Stimulated activated CD4-positive, alpha-beta T cell treated with anti-CD3 and anti-CD28 coated beads, Interleukin-1b, Interleukin-23, amount 100 ng/mL, for 48 hours (primary cell): ENCODE measurements at places on chromosomes 12 and 14.
A peak's percentile ranks its signal among the peaks of the same experiment; 100 is the strongest.

DNA sequence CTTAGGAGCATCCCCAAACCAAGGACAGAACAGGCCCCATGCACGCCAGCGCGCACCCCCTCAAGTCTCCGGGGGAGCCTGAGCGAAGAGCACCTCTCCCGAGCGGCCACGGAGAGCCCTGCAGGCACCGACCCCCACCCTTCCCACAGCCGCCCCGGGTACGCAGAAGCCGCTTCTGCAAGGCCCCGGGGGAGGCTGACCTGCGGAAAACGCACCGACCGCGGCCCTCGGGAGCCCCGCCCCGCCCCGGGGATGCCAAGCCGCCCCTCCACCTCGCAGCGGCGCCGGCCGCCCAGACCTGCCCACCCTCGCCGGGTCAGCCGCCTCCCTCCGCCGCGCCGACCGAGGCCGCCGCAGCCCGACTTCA is 385 bp downstream of the CAPRIN2 start:
- DNase-seq = peak; percentile 35

- DNase-seq = no peak
Observed at GRCh38 chr12:80936642-80937390, 918 bp downstream of the LIN7A start.

GRCh38 chr12:123744836-123745235 is 17.3 kb upstream of the DNAH10 start:
- no peak for DNase-seq

DNA sequence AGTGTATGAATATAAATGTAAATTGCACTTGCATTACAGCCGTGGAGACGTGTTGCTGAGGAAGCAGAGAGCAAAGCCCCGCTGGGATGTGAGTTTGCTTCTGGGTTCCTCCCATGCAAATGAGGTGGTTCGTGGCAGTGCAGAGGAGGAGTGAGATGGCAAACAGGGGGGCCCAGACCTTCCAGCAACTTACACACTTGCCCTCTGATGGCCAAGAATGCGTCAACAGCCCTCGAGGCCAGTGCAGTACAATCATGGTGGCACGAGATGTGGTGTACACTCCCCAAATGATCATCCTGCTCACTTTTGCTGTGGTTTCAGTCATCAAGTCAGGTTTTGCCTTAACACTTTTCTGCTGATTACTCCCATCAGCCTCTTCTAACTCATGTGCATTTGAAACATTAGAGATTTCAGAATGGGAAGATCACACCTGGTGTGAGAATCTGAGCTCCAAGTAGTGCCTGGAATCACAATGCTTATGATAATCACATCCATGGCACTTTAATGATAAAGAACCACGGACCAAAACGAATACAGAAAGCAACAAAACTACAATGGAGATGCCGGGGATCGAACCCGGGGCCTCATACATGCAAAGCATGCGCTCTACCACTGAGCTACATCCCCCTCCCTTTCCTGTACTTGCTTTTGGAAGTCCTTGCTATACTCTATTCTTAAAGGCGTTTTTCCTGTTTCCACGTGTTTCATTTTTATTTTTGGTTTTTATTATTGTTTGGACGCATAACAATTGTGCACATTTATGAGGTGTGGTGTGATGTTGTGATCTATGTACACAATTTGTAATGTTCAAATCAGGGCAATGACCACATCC is 7.0 kb upstream of the UBC start:
- DNase-seq = peak; percentile 92

- no peak for DNase-seq
Observed at GRCh38 chr12:65823513-65824375, 539 bp upstream of the HMGA2 start.

DNA sequence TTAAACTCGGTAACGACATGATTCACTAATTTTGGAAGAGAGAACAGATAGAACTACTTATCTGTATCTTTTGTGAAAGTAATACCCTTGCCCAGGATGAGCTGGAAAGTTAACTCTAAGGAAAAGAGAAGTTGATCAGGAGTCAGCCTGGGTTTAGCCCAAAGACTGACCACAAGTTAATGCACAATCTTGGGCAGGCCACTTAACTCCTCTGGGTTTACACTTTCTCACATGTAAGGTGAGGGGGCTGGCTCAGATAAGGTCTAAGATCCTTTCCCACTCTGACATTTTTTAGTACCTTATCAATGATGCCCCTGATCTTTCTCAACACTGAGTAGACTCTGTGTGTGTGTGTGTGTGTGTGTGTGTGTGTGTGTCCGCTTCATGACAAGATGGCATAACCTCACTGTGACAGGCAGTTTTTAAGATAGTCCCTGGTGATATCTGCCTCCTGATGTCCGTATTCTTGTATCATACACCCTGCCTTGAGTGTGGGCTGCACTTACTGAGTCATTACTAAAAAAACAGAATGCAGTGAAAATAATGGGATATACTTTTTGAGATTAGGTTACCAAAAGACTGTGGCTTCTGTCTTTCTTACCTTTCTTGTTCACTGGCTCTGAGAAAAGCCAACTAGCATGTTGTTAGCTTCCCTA is 56.2 kb upstream of the CCDC198 start:
- DNase-seq = no peak

DNA sequence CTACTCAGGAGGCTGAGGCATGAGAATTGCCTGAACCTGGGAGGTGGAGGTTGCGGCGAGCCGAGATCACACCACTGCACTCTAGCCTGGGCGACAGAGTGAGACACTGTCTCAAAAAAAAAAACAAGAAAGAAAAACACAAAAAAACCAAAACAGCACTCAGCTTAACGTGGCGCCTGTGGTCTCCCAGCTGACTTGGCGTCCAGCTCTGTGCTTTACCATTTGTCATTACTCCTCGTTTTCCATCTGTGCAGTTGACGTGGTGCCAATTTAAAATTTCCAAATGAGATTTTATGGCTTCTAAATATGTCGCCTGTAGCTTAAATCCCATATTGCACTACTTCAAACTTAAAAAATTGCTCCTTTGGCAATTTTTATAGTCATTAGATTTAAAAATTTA is 2.0 kb downstream of the MGP start:
- no peak for DNase-seq

GRCh38 chr12:98126637-98127335 is 388.6 kb upstream of the TMPO start:
- no peak for DNase-seq

DNA sequence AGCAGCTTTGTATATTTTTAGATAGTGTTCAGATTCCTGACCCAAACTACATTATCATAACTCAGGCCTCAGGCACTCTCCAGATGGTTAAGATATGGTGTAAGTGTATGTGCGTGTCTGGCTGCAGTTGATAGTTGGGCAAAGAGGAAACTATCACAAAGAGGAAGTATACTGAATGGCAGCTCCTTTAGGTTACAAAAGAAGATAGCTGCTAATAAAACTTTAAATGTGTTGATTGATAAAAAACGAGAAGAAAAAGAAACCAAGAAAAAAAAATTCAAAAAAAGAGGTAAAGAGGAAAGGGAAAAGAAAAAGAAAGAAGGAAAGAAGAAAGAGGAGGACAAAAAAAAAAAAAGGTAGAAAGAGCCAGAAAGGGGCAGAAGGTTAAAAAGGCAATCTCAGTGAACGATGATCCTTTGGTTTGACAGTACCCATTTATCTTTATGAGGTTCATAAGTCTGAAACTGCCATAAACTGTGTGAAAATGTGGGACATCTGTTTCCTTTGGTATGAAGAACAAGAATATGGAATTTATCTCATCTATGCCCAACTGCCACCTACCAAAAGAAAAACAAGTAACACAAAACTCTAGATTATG is 42.2 kb downstream of the TAOK3 start:
- no peak for DNase-seq

DNA sequence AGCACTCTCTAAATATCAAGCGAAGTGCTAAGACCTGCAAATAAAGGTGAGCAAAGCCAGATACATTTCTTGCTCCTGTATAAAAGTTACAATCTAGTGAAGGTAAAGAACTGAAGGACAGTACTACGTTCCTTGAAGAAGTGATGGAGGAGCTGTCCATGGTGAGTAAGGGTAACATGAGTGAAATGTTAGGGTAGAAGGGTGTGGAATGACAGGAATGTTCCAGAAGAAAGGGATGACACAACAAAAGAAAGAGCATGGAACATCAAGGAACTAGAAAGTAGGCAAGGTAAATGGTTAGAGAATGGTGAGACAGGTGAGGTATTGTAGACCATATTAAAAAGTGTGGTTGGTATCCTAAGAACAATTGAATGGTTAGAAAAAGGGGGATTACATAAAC is 272.4 kb downstream of the ACSS3 start:
- DNase-seq = no peak

DNA sequence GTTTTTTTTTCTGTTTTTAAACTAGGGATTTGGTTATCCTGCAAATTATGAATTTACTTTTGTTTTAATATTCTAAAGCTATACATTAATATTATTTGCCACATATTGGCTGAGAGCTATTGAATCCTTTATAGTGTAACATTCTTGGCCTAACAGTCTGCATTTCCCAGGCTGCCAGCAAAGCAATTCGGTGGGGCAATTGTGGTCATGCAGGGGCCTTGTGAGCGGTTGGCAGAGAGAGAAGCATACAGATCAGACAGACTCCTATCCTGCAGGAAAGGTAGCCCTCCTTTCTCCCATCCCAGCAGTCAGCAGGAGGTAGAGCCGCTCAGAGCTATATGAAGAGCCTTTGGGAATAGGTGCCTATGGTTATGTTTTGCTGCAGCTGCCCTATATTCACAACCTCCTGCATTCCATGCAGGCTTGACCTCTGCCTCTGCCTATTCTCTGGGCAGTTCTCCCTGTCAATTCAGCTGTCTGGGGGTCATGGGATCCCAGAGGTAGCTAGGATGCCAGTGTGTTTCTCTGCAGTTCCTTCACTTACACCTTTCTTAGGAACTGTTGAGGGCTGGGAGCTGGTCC is 144.7 kb downstream of the GPHN start:
- no peak for DNase-seq

GRCh38 chr12:94872671-94872970 is 130.9 kb downstream of the NDUFA12 start:
- DNase-seq = no peak

DNA sequence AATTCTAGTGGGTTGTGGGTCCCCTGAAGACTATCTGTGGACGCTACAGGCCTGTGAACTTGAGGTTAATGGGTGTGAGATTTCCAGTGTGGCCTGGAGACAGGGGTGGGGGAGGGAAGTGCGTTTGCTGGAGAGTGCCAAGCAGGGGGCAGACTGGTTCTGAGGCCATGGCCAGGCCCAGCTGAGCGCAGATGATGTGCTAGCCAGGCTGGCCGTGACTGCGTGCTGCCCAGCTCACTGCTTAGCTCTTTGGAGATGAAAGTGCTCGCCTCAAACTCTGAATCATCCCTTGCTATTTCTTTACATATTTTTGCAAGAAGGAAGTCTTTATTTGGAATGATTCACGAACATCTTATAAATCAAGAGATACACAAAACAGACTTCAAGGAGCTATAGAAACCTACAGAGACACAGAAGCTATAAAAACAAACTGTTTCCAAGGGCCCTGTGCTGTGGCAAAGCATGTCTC is 75.2 kb upstream of the PLEKHG3 start:
- no peak for DNase-seq

- DNase-seq = no peak
Observed at GRCh38 chr12:67377021-67377420, 107.9 kb downstream of the CAND1 start.

DNA sequence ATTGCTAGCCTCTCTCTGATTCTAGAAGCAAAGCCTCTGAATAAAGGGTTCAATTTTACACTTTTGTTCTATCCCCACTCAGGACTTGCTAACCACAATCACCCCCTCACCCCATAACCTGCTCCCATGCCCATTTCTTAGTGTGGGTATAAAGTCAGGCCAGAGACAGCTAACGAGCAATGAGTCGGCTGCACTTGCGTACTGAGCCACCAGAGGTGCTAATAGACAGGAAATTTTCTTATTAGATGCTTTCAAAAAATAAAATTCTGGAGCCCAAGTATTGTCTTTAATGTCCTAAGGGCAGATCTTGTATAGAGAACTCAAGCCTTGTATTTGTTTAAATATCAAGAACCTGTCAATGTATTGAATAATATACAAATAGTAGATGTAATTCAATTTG is 256.9 kb downstream of the SYT1 start:
- no peak for DNase-seq

DNA sequence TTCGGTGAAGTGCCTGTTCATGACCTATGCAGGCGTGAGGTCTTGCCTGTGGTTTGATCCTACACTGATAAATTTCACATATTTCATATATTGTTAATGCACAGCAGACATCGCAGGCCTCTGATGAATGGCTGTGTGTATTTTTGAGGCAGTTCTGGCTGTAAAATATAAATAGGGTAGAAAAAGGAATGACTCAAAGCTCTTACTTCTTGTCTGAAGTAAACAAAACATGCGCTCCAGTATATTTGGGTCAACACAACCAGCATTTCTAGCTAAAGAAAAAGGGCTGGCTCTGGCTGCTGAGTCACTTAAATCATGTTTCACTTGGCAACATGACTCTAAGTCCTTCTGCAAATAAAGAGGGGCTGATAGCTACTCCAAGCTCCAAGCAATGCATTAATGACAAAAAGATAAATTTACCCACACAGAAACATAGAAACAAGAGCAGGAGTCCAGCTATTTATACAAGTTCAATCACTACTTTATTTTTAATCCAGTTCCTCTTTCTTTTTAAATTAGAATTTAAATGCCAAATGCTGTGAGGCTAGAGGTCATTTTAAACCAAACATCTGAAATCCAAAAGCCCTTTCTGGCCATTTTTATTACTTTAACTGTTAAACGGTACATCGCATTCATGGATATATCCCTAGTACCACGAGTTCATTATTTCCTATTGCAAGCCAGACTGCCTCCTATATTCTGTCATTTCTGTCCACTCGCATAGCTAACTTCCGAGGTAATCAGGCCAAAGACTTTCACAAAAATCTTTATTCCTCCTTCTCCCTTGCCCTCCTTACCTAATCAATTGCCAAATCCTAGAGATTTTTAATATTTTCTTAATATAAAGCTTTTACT is 54.3 kb upstream of the TMCC3 start:
- no peak for DNase-seq

DNA sequence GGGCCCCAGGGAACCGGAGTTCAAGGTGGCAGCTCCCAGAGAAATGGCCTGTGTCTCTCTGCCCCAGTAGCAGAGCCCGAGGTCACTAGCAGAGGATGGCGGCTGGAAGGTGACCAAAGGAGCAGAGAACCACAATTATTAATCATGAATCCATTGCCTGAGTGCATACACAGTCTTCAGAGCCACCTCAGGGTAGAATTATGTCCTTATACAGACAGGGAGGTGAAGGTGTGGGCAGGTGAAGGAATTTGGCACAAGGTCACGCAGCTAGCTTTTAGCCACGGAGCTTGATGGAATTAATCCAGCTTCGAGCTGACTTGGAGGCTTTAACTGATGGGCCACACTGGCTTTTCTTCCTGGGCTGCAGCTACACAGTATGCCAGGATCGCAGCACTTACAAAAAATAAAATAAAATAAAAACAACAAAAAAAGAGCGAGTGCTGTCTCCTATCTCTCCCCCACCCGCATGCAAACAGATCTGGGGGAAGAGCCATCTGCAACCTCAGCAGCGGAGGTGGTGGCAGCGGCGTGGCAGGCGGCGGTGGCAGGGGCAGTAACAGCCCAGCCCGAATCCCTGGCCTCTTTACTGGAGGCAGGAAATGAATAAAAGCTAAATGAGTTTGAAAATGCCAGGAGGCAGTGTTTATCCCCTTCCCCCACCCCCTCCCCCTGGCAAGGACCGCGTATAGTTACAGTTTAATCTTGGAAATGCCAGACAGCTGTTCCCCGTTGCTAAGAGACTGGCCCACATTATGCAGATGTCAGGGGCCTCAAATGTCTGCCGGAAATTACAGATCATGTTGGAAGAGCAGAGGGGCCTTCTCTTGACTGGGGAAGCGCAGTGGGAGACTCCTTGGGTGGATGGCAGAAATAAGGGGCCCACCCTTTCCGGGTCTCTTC is 93.5 kb downstream of the LRRC74A start:
- DNase-seq = peak; percentile 21

- DNase-seq = no peak
Observed at GRCh38 chr14:25102788-25103187, 52.8 kb upstream of the STXBP6 start.
